ENCODE measurements at places on chromosomes 5 and 9. TPM values are rescaled to one million over a fixed set of nuclear protein-coding genes. Genes with fewer than 3 reads are reported as not detected.

PDGFRB gene
- total RNA-seq = 71.1 TPM

AGXT2 gene
- not detected for total RNA-seq

OGN gene
- total RNA-seq = 43.5 TPM

PCAT7 gene
- total RNA-seq = not detected

SDHA gene
- total RNA-seq = 146 TPM

CBY3 gene
- total RNA-seq = 0.16 TPM

KYAT1 gene
- total RNA-seq = 8.4 TPM

FOXD4L3 gene
- not detected for total RNA-seq

SLC6A19 gene
- total RNA-seq = not detected

TAF11L10 gene
- not detected for total RNA-seq

Data from bronchial smooth muscle cell (primary cell).